ENCODE measurements at places on chromosomes 5 and 9. TPM values are rescaled to one million over a fixed set of nuclear protein-coding genes. Genes with fewer than 3 reads are reported as not detected.

Gene GPR151
- total RNA-seq = not detected

Gene RMRP
- 15,093 TPM for total RNA-seq

Gene WWC1
- 2.2 TPM for total RNA-seq

Gene LCP2
- total RNA-seq = 3.9 TPM

Gene AK8
- 0.74 TPM for total RNA-seq

- H3K4me3 ChIP-seq = no peak overlapping the region
- H3K4me1 ChIP-seq = peaks cover 8% of the 10 kb centered on the region
- no peaks in the 10 kb centered on the region for H3K36me3 ChIP-seq
- no peak for DNase-seq
Observed at GRCh38 chr5:16413166-16413860, 52.3 kb downstream of the ZNF622 start.

GRCh38 chr5:73420666-73421065 is 27.9 kb downstream of the FOXD1 start:
- peaks cover 100% of the 10 kb centered on the region for H3K27me3 ChIP-seq
- H3K4me1 ChIP-seq = peaks cover 20% of the 10 kb centered on the region
- DNase-seq = no peak
- H3K4me3 ChIP-seq = no peak overlapping the region

DNA sequence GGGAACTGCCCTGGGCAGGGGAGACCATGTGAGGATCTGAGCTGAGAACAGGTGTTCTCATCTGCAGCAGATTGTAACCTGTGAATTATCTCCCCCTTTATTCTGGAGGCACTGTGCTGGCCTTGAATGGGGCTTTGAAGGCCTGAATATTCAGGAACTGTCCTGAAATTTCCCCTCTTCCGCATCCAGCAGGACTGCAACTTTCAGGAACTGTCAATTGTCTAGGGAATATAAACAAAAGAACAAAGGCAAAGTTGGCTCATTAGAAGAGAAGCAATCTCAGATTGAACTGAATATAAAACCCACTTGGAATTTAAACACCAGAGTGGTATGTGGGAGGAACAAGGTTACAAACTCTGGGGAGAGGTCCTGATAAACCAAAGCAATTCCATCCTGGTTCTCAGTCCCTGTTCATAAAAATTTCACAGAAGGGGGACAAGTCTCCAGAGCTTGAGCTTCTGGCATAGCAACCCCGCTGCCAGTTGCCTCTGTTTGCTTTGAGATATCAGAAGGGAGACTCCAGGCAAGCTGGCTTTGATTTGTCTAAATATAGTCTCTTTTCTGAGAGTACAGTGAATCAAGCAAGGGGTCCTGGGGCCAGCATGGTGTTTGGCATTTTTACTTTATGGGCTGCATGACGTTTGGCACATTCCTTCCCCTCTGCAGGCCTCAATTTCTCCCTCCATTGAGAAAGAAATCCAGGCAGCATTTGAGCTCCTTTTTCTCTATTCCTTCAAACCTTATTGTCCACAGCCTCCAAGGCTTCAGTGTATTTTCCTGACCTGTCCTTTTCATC is 47.5 kb downstream of the ADRB2 start:
- no peaks in the 10 kb centered on the region for H3K36me3 ChIP-seq
- peak overlapping the region; percentile 73 for H3K27ac ChIP-seq
- DNase-seq = no peak

- H3K27me3 ChIP-seq = no peaks in the 10 kb centered on the region
- H3K4me3 ChIP-seq = no peak overlapping the region
- peaks cover 65% of the 10 kb centered on the region for H3K36me3 ChIP-seq
- H3K4me1 ChIP-seq = peaks cover 26% of the 10 kb centered on the region
- DNase-seq = no peak
Observed at GRCh38 chr5:149617760-149618306, 36.5 kb downstream of the ARHGEF37 start.

DNA sequence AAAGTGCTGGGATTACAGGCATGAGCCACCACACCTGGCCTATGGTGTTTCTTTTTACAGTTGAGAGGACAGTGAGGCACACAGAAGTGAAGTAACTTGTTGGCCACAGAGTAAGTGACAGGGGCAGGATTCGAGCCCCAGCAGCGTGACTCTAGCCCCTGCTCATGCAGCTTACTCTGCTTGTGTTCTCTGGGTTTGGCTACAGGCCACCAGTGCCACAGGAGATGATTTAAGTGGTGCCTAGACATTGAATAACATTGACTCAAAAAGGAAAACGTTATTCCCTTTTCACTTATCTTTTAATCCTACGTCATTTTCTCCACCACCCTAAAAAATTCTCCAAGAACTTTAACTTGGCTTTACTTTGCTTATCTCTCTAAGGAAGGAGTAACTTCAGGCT is 61.4 kb downstream of the SNX24 start:
- no peak overlapping the region for H3K27ac ChIP-seq
- no peak overlapping the region for H3K4me3 ChIP-seq
- H3K4me1 ChIP-seq = peaks cover 23% of the 10 kb centered on the region
- H3K36me3 ChIP-seq = no peaks in the 10 kb centered on the region
- no peaks in the 10 kb centered on the region for H3K27me3 ChIP-seq

DNA sequence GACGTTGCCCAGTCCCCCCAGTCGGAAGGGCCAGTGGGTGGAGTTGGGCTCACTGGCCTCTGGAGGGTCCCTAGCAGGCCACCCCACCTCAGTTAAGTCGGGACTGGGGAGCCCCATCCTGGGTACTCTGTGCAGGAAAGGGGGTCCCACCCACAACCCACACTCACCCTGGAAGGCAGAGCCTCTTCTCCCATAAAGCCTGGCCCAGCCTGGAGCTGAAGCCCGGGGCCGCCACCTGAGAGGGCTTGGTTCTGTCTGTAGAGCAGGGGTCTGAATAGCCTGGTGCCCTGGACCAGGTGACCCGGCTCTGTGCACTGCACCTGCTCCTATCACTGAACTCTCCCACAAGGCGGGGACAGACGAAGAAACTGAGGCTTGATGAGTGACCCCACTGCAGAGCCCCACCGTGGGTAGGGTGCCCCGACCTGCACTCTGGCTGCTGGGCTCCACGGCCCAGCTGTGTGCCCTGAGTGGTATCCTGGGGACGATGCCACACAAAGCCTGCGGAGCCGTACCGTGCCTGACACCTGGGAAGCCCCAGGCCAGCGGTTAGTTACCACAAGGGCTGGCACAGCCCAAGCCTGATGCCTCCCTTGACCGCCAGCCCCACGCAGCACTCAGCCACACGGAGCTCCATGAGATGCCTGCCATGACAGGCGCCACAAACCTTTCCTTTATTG is 7.3 kb downstream of the PTGES2 start:
- H3K27me3 ChIP-seq = no peaks in the 10 kb centered on the region
- no peak overlapping the region for H3K4me3 ChIP-seq
- H3K4me1 ChIP-seq = peaks cover 17% of the 10 kb centered on the region
- H3K36me3 ChIP-seq = peaks cover 52% of the 10 kb centered on the region

GRCh38 chr9:108443019-108443633 is 412.7 kb downstream of the ACTL7B start:
- H3K36me3 ChIP-seq = no peaks in the 10 kb centered on the region
- H3K4me1 ChIP-seq = no peaks in the 10 kb centered on the region
- no peak overlapping the region for H3K4me3 ChIP-seq
- no peak for DNase-seq
- H3K27ac ChIP-seq = no peak overlapping the region

GRCh38 chr5:142906863-142907671 is 136.9 kb downstream of the ARHGAP26 start:
- peak overlapping the region; percentile 63 for H3K27ac ChIP-seq
- DNase-seq = peak; percentile 57
- H3K4me1 ChIP-seq = peaks cover 32% of the 10 kb centered on the region
- H3K4me3 ChIP-seq = peak overlapping the region; percentile 34
- no peaks in the 10 kb centered on the region for H3K27me3 ChIP-seq
- H3K36me3 ChIP-seq = peaks cover 86% of the 10 kb centered on the region

DNA sequence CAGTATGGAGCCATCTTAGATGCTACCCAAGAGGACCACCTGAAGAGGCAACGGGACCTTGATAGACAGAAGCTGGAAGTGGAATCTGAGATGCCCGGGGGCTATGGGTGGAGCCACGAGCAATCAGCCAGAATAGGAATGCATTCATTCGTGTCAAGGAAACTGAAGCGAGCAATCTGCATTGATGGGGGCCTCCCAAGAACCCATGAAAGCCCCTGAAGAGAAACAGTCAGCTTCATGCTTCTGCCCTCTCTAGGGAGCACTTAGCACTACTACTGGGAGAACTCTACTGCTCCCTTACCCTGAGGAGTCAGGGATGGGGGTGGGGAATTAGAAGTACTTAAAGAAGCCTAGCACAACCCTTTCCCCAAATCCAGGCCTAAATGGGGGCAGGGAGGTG is 51.9 kb upstream of the TCERG1 start:
- no peaks in the 10 kb centered on the region for H3K36me3 ChIP-seq
- DNase-seq = no peak
- H3K27me3 ChIP-seq = peaks cover 78% of the 10 kb centered on the region
- no peak overlapping the region for H3K4me3 ChIP-seq
- H3K27ac ChIP-seq = no peak overlapping the region

- H3K27ac ChIP-seq = peak overlapping the region; percentile 58
- H3K36me3 ChIP-seq = no peaks in the 10 kb centered on the region
- H3K4me3 ChIP-seq = no peak overlapping the region
- no peak for DNase-seq
- H3K27me3 ChIP-seq = no peaks in the 10 kb centered on the region
Observed at GRCh38 chr9:127626752-127627493, 14.8 kb downstream of the STXBP1 start.

GRCh38 chr5:140213370-140213983 is 38.5 kb downstream of the CYSTM1 start:
- no peaks in the 10 kb centered on the region for H3K27me3 ChIP-seq
- DNase-seq = no peak
- H3K4me3 ChIP-seq = no peak overlapping the region
- H3K36me3 ChIP-seq = no peaks in the 10 kb centered on the region
- no peak overlapping the region for H3K27ac ChIP-seq

GRCh38 chr9:17928768-17929167 is 349.9 kb downstream of the SH3GL2 start:
- DNase-seq = no peak
- no peaks in the 10 kb centered on the region for H3K36me3 ChIP-seq
- no peaks in the 10 kb centered on the region for H3K27me3 ChIP-seq
- no peak overlapping the region for H3K4me3 ChIP-seq
- no peak overlapping the region for H3K27ac ChIP-seq
- H3K4me1 ChIP-seq = no peaks in the 10 kb centered on the region

DNA sequence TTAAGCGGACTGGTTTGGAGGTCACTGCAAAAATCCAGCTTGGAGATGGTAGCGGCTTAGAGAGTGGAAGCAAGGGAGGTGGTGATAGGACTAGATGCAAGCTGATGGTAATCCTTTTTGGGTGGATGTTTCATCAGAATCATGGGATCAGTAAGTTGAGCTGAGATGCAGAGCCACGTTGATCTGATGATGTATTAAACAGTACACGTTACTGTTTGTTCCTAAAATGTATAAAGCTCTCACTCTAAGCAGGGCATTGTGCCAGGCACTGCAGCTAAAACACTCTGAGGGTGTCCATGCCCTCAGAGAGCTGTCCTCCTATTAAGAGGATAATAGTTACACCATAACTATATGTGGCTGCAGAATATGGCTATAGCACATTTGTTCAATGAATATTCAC is 93.1 kb downstream of the JAKMIP2 start:
- H3K4me1 ChIP-seq = peaks cover 16% of the 10 kb centered on the region
- no peaks in the 10 kb centered on the region for H3K27me3 ChIP-seq
- H3K4me3 ChIP-seq = no peak overlapping the region
- H3K36me3 ChIP-seq = no peaks in the 10 kb centered on the region
- no peak for DNase-seq

DNA sequence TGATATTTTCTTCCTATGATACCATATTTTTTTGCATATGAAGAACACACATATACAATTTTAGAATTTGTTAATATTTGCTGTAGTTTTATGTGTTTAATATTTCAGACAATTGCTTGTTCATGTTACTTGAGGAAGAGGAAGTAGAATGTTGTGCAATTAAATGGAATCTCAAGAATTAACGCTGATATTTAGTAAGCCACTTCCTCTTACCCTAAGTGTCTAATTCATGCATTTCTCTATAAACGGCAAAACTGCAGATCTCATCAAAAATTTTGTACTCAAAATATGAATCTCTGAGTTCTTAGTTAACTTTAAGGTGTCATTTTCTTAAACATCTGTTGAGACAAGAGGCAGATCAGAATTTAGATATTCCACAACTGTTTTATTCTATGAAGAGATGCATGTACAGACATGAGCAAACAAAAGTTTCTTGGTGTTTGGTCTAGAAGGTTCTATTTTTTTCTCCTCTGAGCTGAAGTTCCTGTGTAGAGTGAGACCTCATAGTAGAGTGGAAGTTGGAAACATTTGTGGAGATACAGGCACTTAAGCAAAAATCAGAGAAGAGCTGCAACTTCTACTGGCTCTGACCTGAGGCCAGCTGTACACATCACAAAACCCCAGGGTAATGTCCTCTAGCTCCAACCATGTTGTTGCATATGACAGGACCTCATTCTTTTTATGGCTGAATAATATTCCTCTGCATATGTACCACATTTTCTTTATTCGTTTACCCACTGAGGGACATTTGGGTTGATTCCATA is 16.6 kb upstream of the TGFBI start:
- H3K36me3 ChIP-seq = no peaks in the 10 kb centered on the region
- peak overlapping the region; percentile 28 for H3K27ac ChIP-seq
- peaks cover 31% of the 10 kb centered on the region for H3K4me1 ChIP-seq
- H3K4me3 ChIP-seq = no peak overlapping the region
- no peaks in the 10 kb centered on the region for H3K27me3 ChIP-seq

DNA sequence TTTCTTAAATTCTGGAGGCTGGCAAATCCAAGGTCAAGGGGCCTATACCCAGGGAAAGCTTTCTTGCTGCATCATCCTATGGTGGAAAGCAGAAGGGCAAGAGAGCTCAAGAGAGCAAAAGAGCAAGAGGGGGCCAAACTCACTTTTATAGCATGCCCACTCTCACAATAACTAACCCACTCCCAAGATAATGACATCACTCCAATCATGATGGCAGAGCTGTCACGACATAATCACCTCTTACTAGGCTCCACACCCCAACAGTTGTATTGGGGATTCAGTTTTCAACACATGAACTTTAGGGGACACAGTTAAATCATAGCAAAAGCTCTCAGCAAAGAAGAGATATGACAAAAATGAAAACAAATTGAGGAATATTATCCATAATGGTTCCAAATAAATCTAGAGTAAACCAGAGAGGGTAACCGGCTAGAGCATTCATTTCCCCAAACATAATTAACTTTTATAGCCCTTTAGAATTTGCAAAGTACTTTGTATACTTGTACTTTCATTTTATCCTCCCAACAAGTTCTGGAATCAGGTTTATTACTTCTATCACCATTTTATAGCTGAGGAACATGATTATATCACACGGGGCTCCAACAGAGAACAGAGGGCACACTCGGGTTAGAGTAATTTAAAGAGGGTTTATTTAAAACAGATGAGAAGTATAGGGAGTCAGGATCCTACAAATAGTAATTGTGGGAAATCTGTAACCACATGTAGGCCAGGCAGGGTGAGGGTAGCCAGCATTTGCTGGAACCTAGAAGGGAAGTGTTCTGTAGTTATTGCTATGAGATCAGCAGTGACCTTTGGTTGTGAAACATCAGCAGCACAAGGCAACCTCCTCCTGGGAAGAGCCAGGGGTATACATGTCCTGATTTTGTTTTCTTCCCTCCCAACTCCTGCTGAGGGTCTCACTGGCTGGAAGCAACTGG is 7.2 kb upstream of the TARS1 start:
- H3K27ac ChIP-seq = no peak overlapping the region
- no peaks in the 10 kb centered on the region for H3K36me3 ChIP-seq
- peaks cover 4% of the 10 kb centered on the region for H3K4me1 ChIP-seq
- H3K4me3 ChIP-seq = no peak overlapping the region

- peaks cover 25% of the 10 kb centered on the region for H3K4me1 ChIP-seq
- H3K27ac ChIP-seq = peak overlapping the region; percentile 45
- no peak overlapping the region for H3K4me3 ChIP-seq
Observed at GRCh38 chr5:38758774-38759600, 86.8 kb upstream of the OSMR start.
